Fibroblast of the aortic adventitia (primary cell): ENCODE measurements at places on chromosomes 4 and X.

- peak; percentile 0 for DNase-seq
Observed at GRCh38 chr4:62517716-62518115, 1317.6 kb downstream of the ADGRL3 start.

- DNase-seq, result no peak
Observed at GRCh38 chr4:88447371-88448095, 9.4 kb upstream of the HERC5 start.

DNA sequence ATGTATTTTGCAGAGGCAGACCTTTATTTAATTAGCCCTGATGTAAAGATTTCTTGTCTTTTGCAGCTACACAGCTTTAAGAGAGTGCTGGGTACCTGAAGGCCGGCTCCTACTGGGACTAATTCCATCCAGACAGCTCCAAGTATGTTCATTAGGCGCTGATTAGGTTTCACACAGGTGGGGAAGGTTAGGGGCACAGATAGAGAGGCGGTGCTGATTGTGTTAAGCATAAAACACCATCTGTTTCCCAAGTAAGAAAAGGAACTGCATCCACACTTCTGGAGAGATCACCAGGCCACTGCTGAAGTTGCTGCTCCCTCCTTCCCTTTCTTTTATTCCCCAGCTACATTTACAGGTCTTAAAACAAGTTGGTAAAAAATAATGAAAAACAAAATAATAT lies 349.5 kb downstream of the ZIC3 start:
- no peak for DNase-seq

DNA sequence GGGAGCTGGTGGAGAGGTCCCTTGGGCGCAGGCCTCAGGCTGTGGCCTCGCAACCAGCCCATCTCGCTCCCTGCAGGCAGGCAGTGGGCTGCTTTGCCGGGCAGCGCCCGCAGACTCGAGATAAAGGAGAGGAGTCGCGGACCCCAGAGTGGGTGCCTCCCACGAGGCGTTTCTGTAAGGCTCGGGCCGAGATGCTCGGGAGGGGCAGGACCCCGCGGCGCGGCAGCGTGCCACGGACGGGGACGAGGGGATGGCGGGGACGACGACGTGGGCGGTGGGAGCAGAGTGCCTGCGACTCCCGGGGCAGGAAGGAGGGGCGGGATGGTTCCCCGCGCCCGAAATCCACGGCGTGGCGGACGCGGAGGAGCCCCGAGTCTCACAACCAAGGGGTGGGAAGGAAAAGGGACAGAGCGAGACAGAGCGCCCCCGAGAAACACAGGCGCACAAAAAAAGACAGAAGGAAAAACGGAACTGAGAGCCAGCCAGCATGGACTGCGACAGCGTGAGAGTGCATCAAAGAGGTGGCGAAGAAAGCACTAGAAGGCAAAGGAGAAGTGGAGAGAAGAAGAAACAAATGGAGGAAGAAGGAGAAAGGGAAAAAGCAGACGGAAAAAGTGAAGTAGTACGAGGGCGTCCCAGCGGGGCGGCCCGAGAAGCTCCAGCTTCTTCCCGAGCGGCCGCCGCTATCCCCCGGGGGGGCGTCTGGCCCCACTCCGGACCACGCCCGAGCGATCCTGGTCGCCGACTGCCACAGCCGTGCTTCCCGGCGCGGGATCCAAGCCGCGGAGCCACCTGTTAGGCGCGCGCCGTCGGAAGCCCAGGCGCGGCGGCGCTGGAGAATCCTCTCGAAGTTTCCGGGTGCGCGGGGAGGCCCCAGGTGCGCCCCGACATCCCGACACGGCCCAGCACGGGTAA lies 1.5 kb downstream of the BEND4 start:
- DNase-seq, result no peak

GRCh38 chrX:154797006-154797405 lies 8.3 kb downstream of the MPP1 start:
- DNase-seq, result no peak

DNA sequence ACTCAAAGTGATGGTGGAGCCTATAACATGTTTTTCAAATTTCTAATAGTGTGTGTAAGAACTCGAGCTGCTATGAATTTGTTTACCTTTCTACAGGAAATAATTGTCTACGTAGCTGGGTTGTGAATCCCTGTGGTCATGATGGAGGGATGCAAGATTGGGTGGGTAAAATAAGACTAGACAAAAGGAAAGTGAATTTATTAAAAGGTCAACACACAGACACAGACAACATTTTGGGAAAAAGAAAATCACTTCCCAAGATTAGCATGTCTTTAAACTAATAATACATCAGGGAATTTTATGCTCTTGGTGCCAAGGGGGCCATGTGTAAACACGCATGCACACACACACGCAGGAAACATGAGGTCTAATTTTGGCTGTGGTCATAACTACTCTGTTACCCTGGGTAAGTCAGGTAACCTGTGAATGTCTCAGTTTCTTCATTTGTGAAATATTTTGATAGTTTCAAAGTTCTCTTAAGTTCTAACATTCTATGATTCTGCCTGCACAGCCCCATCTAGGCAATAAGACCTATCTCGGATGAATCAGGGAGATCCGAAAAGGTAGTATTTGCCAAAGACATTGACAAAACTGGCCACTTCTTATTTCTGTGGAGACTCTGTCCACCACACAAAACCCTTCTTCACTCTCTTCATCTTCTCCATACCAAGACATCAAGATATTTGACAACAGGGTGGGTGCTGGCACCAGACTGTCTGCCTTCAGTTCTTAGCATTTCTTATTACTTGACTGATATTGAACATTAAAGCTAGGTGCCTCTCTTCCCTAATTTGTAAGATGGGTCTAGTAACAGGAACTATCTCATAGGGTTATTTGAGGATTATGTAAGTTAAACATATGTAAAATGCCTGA lies 1.6 kb upstream of the UNC5C start:
- no peak for DNase-seq

DNA sequence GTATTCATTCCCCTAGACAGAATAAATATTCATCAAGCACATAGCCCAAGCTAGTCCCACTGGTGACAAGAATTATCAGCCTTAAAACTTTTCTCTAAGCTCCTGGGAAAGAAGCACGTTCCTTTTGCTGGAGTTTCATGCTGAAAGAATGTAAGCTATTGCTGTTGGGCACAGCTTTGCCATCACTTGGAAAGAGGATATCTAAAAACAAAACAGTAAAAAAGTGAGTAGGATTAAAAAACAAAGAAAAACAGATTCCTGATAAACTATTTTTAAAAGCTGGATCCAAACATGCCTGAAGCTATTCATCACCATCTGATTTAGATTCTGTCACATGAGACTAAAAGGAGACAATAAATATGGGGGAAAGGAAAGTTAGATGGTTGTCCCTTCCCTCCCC lies 176.8 kb downstream of the SCFD2 start:
- peak; percentile 90 for DNase-seq

DNA sequence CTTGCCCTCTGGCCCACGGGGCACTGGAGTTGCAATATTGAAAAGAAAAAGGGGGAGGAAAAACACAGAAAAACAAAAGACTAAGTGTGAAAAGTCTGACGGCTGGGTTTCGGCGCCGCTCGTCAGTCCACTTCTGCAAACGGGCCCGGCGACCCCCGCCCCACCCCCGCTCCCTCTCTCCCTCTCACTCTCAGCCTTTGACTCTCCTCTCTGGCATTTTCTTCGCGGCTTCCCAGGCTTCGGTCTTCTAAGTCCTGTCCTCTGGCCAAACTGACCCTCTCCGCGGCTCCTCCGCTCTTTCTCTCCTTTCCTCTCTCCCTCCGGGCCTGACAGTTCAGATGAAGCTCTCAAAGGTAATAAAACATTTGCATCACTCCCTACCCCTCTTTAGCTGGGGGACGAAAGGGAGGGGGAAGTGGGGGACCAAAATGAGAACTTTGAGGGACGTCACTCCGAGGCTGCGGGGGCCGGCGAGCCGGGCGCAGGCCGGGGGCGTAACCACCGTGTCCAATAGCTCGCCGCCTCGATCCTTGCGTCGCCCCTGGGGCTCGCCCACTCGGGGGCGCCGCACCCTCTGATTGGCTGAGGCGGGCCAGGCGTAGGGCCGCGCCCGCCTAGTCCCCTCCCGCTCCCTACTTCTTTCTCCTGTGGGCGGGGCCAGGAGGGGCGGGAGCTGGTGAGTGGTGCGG lies at the start of gene NKX6-1:
Gene NKX6-1 (minus strand): TSS at position 358 of the 689 bp plus-strand sequence. CDS start 1,064 bp downstream, outside the sequence.
- DNase-seq, result peak; percentile 40

GRCh38 chrX:152960115-152960514 lies 33.8 kb downstream of the PNMA5 start:
- no peak for DNase-seq

DNA sequence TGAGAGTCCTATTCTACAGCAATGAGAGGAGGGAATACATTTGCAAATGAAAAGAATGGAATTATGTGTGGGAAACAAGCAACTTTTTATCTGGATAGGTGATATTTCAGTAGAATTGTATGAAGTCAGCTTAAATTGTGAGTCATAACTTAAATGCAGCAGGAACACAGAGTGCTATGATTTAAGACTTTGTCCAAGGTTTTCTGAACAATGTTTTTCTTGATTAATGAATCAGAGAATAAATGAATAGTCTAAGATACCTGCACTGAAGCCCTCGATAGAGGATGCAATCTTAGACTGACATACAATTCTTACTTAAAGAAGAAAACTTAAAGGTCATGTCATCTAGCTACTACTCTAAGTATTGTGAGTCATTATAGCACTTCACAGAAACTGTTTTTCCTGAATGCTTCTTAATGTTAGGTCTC lies 8.0 kb downstream of the ARHGEF38 start:
- DNase-seq, result no peak

DNA sequence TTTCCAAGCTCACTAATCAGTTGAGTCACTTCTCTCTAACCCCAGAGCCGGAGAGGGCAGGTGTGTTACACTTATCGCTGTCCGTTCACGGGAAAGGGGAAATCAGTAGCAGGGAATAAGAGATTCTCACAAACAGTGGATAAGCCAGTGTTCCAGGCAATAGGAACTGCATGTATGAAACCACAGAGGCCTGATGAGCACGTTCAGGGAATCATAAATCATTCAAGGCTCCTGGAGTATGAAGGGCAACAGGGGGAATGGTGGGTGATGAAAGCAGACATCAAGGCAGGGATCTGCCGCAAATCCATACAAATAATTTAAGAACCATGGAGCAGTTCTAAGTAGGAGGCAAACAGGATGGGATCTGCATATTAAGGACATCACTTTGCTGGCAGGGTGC lies 59.1 kb upstream of the ADGRG2 start:
- no peak for DNase-seq

DNA sequence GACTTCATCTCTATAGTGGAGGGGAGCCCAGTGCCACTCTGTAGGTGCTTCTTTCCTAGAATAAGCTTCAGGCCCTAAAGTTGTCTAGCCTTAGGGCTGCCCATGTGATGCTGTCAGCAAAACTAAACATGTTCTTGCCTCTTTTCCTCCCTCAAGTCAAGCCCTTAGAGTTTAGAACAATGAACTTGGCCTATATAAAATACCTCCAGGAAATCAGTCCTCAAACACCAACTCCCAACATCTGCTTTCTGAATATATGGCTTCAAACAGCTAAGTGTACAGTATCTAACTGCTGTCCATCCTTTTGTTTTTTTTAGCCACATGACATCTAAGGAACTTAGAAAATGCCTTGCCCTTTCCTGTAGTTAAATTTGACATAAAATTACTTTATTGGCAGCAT lies 91.0 kb downstream of the MAMLD1 start:
- no peak for DNase-seq

DNA sequence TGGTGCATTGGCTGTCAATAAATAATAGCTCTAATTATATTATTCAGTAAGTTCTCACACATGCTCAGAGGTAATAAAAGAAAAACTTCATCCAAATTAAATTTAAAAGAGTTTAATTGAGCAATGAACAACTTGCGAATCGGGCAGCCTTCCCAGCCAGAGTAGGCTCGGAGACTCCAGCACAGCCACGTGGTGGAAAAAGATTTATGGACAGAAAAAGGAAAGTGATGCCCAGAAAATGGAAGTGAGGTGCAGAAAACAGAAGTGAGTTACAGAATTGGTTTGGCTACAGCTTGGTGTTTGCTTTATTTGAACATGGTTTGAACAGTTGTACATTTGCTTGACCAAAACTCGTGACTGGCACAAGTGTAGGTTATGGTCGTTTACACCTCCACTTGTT lies 13.6 kb upstream of the BOD1L1 start:
- no peak for DNase-seq

DNA sequence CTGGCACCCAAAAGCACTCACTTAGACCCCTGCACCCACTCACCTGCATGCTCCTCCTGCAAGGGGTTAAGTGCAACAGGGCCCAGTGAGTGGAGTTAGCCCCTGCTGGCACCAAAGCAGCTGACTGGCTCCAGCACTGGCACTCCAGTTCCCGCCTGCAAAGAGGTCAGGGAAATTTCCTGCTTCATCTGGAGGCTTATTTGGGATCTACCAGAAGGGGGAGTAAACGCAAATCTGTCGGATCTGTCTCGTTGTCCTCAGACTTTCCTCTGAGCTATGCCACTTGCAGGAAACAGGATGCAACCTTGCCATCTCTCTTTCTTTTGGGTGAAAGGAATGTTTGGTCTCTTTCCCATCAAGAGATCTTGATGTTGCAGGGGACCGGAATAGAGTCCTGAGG lies 435.6 kb downstream of the PCDH10 start:
- no peak for DNase-seq

GRCh38 chr4:135684001-135684400 lies 1482.4 kb upstream of the PABPC4L start:
- no peak for DNase-seq

- DNase-seq, result peak; percentile 34
Observed at GRCh38 chr4:167428156-167428555, 193.9 kb upstream of the SPOCK3 start.

DNA sequence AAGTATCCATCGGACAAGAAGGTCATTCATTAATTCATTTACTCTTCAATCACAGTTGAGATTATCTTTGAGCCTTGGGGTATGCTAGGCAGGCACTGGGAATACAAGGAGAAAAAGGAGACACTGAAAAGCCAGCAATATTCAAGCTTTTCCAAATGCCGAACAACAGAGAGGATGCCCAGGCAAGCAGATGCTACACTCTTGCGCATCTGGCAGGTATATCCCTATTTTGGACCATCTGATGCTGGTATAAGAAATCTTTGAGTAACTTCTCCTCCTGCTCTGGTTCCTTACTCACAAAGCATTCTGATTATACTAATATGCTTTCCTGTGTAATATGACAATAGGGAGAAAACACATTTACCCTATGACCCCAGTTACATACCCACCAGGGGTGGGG lies 354.9 kb downstream of the CBLL2 start:
- DNase-seq, result no peak

DNA sequence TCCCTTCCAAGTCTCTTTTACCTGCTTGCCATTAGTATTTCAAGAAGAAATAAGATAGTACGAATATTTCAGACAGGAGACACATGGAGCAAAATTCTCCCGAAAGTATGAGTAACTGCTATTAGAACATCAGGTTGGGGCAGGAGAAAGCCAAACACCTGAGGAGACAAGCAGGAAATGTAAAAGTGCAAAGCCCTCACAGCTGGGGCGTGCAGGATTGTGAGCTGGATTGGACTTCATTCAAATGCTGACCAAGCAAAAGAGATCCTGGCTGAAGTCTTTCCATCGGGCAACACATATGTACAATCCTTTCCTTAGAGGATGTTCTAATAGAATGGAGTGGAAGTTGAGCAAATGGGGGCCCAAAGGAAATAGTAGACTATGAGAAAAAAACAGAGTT lies 76.8 kb downstream of the DTHD1 start:
- DNase-seq, result no peak
